ENCODE measurements at places on chromosomes 3 and 15.

- no peak for DNase-seq
These were observed 75.9 kb upstream of the CBLB start for GRCh38 chr3:105944721-105945120.

GRCh38 chr15:84840255-84840654 is 23.1 kb downstream of the ALPK3 start:
- DNase-seq, result no peak

GRCh38 chr3:83189634-83190033 is 1428.2 kb upstream of the GBE1 start:
- DNase-seq, result no peak

GRCh38 chr3:149579838-149580542 is 77.8 kb downstream of the WWTR1 start:
- DNase-seq, result no peak

- no peak for DNase-seq
These were observed 93.4 kb downstream of the ZNF621 start for GRCh38 chr3:40618158-40618557.

DNA sequence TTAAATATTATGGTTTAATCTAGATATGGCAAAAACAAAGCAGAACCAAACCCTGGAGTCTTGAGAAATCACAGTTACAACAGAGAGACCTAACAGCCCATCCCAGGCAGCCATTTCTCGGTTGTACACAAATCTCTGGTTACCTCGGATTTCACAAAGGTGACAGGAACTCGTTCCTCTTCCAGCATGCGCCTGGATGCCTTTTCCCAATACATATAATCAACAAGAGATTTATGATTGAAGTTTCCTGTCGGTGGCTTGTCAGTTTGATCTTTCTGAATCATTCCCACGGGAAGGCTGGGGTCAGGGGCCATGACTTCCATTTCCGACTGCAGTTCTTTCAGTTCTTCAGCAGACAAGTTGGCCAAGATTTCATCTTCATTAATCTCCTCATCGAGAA is 445 bp downstream of the LMOD3 start:
- no peak for DNase-seq

- DNase-seq, result no peak
These were observed 12.5 kb downstream of the FBLN2 start for GRCh38 chr3:13561376-13561775.

DNA sequence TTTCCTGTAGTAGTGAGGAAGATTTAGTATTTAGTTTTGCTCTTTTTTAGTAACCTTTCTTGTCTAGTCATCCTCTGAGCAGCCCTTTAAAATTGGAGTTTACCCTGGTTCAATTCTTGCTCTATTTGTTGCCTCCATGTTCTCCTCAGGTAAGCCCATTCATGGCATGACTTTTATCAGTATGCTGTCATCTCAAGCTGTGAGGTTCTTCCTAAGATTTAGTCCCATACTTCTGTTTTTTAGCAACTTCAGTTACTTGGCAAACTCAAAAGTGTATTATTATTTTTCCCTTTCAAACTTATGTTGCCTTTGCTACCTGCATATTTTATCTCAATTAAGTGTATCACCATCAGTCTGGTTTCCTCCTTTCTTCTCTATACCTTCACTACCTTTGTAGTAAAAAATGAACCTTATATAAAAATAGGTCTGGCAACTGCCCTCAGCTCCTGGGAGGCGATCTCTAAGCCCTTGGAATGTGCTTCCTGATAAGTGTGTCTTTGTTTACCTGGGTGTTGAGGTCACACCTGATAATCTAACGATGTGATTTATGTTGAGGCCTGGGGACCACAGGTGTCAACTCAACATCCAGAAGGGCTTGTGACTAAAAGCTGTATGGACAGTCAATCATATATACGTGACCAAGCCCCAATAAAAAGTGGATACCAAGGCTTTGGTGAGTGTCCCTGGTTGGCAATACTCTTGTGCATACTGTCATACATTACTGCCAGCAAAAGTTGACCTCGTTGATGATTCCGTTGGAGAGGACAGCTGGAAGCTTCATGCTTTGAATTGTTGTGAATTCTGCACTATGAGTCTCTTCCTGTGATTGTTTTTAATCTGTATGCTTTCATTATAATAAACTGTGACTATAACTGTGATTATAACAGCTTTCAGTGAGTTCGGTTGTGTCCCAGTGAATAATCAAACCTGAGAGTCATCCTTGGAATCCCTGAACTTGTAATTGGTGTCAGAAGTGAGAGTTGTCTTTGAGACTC is 3.9 kb downstream of the NSUN3 start:
- no peak for DNase-seq

- no peak for DNase-seq
These were observed 279.0 kb upstream of the EPHA3 start for GRCh38 chr3:88828466-88828865.

DNA sequence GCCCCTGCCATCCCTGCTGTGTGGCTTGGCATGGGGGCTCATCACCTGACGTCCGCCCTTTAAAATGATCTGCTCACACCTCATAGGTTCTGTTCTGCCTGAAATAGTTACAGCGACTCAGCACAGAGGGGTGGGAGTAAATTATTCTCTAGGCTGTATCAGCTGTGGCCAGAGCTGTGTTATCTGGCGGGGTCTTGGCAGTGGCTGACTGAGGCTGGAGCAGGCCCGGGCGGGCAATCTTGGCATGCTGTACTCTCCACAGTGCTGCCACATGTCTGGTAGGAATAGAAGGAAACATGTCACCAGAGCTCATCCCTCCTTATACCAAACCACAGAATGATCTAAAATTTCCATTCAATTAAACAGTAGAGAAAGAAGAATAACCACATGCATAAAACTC is 499.9 kb upstream of the LMCD1 start:
- DNase-seq, result no peak

DNA sequence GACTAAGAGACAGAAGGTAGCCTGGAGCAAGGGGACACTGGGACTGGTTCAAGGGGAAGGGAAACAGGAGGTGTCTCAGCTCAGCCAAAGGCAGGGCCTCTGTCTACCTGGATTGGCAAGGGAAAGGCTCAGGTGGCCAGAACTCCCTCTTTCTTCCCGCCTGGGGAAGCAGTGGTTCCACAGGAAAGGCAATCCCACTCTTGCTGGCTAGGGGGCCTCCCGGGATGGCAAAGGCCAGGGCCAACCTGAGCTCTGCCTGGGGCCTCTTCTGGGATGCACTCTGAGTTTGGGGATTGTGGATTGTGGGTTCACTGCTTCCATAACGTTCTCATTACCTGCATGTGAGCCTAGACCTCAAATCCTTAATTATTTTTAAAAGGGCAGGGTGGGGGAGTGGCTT is 13.0 kb upstream of the PARP6 start:
- DNase-seq, result no peak

DNA sequence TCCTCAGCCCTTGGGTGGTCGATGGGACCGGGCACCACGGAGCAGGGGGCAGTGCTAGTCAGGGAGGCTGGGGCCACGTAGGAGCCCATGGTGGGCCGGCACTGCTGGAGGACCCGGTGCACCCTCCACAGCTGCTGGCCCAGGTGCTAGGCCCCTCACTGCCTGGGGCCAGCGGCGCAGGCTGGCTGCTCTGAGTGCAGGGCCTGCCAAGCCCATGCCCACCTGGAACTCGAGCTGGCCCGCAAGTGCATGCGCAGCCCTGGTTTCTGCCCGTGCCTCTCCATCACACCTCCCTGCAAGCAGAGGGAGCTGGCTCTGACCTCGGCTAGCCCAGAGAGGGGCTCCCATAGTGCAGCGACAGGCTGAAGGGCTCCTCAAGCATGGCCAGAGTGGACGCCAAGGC is 42.1 kb downstream of the KLHDC8B start:
- DNase-seq, result no peak

DNA sequence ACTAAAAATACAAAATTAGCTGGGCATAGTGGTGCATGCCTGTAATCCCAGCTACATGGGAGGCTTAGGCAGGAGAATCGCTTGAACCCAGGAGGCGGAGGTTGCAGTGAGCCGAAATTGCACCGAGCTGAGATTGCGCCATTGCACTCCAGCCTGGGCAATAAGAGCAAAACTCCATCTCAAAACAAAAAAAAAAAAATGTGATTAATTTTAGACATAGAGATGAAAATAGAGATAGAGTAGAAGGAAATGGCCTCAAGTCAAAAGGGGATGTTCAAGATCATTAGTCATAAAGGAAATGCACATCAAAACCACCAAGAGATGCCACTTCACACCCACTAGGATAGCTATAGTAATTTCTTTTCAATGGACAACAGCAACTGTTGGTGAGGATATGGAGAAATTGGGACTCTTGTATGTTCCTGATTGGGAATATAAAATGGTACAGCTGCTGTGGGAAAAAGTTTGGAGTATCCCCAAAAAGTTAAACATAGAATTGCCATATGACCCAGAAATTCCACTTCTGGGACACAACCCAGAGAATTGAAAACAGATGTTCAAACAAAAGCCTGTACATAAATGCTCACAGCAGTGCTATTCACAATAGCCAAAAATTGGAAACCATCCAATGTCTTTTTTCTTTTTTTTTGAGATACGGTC is 55.4 kb downstream of the ABHD2 start:
- DNase-seq, result no peak

DNA sequence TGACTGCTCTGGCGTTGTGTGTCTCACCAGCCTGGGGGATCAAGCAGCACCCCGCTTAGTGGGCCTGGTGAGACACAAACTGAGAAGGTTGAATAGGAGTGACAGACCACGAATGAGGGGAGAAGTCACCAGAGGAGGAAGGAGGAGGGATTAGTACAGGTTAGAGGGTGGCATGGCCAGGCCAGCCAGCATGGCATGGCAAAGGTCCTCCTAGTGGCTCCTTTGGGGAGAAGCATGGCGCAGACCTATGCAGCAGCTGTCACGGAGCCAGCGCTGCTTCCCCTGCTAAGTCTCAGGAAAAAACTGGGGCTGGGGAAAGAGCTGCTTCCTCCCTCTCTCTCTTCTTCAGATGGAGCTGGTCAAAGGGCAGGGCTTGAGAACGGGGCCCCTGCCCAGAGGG is 48.6 kb downstream of the ZDHHC3 start:
- no peak for DNase-seq

- no peak for DNase-seq
These were observed 70.8 kb downstream of the FBLN2 start for GRCh38 chr3:13619661-13620230.

DNA sequence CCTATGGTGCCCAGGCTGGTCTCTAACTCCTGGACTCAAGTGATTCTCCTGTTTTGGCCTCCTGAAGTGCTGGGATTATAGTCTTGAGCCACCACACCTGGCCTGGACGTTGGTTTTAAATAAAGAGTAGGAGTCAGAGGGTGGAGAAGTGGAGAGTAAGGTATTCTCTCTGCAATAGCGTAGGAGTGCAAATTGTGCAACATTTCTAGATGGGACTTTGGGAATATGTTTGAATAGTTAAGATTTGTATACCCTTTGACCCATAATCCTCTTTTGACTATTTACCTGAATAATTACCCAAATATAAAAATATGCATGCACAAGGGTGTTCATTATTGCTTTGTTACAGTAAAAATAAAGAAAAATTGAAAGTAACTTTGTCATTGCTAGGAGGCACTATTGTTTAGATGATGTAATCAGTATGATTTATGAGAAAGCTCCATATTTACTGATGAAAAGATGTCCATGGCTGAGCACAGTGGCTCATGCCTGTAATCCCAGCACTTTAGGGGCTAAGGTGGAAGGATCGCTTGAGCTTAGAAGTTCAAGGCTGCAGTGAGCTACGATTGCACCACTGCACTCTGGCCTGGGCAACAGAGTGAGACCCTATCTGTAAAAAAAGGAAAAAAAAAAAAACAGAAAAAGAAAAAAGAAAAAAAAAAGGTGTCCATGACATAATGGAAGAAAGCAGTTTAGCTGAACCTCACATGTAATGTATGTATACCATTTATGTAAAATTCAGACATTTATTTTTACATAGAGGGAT is 15.1 kb upstream of the XYLB start:
- DNase-seq, result no peak

DNA sequence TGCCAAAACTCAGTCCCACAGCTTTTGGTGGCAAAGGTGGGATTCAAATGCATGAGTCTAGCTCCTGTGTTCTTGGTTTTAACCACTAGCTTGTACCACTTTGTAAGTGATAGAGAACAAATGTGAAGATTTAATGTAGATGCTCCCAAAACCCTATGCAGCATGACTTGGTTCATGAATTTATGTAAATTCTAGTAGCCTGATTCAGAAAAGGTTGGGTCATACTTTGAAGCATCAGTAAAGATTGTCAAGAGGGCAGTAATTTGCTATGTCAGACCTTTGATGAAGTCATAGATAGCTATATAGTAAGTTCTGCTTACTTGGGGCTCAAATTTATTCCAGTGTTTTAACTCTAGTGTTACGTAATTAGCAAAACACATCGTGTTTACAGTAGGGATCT is 75.6 kb downstream of the VPS8 start:
- DNase-seq, result no peak

- no peak for DNase-seq
These were observed 23.6 kb upstream of the CADPS start for GRCh38 chr3:62898530-62899496.

DNA sequence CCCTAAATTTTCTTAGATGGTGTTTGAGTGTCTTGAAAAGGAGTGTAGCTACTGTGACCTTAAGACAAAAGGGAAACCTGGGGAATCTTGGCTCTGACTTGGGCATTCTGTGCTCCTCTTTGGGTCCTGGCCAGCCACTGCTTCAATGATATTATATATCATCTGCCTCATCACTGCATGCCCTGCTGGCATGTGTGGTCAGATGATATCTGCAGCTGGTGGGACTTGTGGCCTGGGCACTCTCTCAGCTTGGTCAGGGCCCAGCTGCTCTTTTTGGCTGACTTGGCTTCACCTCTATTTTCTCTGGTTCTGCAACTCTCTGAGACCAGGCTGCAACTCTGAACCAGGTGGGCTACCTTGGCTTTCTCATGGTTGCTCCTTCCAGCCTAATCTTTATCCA is 446.1 kb upstream of the RARB start:
- DNase-seq, result no peak

Data from activated T-cell treated with anti-CD3 and anti-CD28 coated beads for 48 hours (primary cell).